ENCODE measurements at places on chromosomes 5 and 9. TPM values are rescaled to one million over a fixed set of nuclear protein-coding genes. Genes with fewer than 3 reads are reported as not detected.

The PCDHA4 gene
- total RNA-seq, result 0.16 TPM

The ABO gene
- total RNA-seq, result 3.2 TPM

The FOXD4L5 gene
- total RNA-seq, result not detected

The GALNT12 gene
- total RNA-seq, result 2.9 TPM

The CERT1 gene
- total RNA-seq, result 77.6 TPM

The CDKN2A gene
- total RNA-seq, result 20.9 TPM

The C5orf58 gene
- 1.5 TPM for total RNA-seq

The CXCL14 gene
- 176 TPM for total RNA-seq

The FAXDC2 gene
- total RNA-seq, result 81.2 TPM

The RLN2 gene
- total RNA-seq, result not detected

The ZBTB43 gene
- 13.6 TPM for total RNA-seq

The BARHL1 gene
- total RNA-seq, result not detected

The PHYHD1 gene
- 16.1 TPM for total RNA-seq

The PDCD1LG2 gene
- total RNA-seq, result 8.8 TPM

The GEMIN5 gene
- 19.4 TPM for total RNA-seq
